ENCODE measurements at places on chromosomes 2 and 18.

GRCh38 chr18:56235071-56235470, 403.3 kb downstream of the TXNL1 start:
- no peak for DNase-seq

- DNase-seq = no peak
These were observed 314.6 kb downstream of the LNPK start for GRCh38 chr2:175687465-175687864.

DNA sequence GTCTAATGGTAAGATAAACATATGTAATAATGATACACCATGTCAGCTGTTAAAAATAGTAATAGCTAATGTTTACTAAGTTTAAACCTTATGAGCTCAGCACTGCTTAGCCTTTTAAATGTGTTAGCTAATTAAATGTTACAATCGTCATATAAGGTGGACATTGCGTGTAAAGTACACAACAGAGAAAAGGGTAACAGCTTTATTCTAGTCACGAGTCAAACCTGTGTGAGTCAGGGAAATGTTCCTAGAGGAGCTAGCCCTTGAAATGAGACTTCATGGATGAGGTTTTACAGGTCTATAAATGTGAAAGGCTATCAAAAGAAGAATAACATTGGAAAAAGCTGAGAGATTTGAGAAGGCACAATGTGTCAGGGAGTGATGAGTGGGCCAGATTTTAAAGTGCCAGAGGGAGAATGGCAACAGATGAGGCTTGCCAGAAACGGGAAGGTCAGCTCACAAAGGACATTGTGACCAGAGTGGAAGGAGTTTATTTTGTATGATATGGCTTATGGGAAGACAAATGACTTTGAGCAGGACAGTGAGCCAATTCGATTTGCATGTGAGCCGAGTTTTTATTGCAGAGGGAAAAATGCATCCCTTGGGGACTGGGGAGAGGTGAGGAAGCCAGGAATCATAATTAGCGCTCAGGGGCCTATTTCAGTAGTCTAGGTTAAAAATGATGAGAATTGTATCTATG, 276.3 kb downstream of the CTNNA2 start:
- DNase-seq = no peak

GRCh38 chr2:25684577-25685473, 11.4 kb upstream of the DTNB start:
- DNase-seq = no peak

- no peak for DNase-seq
These were observed 264.3 kb downstream of the KLHL29 start for GRCh38 chr2:23649303-23649702.

GRCh38 chr2:86064006-86064405, 41.7 kb downstream of the POLR1A start:
- DNase-seq = no peak

- DNase-seq = no peak
These were observed 154.0 kb downstream of the GPD2 start for GRCh38 chr2:156590085-156590739.

GRCh38 chr2:219081096-219081495, 20.4 kb upstream of the IHH start:
- DNase-seq = no peak

- no peak for DNase-seq
These were observed 192.4 kb downstream of the RDH14 start for GRCh38 chr2:18368008-18368407.
